ENCODE measurements at places on chromosomes 7 and 10.

DNA sequence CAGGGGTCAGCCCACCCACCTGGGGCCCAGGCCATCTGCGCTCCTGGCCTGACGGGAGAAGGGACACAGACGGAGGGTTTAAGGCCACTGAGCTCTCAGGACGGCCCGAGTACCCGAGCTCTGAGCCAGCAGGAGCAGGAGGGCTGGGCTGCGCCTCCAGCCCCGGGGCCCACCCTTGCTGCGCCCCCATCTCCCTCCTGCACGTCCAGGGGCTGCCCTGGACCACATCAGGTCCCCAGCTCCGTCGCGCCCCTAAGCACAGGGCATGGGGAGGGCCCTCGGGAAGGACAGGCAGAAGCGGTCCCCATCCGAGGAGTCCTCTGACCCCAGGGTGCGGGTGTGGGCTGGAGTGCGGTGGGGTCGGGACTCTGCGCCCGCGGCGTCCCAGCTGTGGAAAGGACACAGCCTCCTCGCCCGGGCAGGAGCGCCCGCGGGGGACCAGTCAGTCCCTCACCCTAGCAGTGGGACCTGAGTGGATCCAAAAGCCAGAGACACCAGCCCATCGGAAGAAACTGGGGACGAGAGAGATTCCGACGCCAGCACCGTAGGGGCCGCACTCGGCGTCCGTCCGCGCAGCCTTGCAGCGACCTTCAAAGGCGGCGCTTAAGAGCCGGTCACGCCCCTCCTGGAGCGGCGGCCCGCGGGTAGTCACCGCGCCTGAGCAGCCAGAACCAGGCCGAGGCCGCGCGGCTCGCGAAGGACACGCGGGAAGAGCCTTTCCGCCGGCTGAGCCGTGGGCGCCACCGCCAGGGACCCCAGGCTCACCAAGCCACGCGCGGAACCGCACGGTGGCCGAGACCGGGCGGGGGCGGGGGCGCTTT lies 15.9 kb downstream of the CAMK2B start:
- peaks cover 9% of the 10 kb centered on the region for H3K27me3 ChIP-seq
- no peaks in the 10 kb centered on the region for H3K36me3 ChIP-seq
- H3K4me1 ChIP-seq: peaks cover 8% of the 10 kb centered on the region
- peak; percentile 53 for DNase-seq

DNA sequence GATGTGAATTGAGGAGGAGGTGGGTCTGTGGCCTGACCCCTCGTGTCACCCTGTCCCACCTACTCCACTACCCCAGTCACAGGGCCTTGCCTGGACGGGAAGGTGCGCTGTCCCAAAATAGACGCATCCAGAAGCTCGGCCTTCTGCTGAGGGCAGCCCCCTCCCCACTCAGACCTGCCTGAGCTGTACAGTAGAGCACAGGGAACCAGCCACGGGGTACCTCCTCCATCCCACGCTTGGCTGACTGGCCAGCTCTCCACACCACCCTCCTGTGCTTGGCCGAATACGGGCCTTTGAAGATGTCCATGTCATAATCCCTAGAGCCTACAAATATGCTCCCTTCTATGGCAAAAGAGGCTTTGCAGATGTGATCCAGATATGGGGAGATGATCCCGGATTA lies 88.3 kb downstream of the CHST15 start:
- no peaks in the 10 kb centered on the region for H3K27me3 ChIP-seq
- no peak for DNase-seq
- no peak overlapping the region for H3K27ac ChIP-seq
- H3K36me3 ChIP-seq: peaks cover 36% of the 10 kb centered on the region
- H3K4me3 ChIP-seq: no peak overlapping the region

DNA sequence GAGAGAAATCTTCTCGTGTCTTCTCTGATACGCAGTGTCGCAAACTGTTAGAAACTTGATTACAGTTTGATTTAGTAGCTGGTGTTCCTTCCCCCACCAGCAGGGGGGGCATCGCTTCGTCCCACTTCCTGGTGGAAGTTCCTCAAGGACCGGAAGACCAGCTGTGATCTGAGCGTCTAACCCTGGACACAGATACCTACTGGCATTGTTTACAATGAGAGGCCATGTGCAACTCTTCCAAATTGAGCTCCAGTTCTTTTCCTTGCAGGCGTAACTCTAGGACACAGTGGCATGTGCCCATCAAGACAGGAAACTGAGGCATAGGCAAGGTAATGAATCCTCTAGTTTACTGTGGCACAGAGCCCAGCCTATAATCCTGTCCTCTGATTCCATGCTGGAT lies 219.0 kb downstream of the CCDC3 start:
- H3K4me1 ChIP-seq: no peaks in the 10 kb centered on the region
- H3K27ac ChIP-seq: no peak overlapping the region
- H3K27me3 ChIP-seq: no peaks in the 10 kb centered on the region
- DNase-seq: no peak

DNA sequence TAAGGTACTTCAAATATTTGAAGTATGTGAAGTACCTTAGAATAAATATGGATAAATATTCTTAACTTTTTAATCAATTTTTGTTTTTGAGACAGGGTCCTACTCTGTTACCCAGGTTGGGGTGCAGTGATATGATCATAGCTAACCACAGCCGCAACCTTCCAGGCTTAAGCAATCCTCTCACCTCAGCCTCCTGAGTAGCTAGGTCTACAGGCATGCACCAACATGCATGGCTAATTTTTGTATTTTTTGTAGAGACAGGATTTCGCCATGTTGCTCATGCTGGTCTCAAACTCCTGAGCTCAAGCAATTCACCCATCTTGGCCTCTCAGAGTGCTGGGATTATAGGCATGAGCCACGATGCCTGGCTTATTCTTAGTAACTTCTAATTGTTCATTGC lies 119.4 kb upstream of the KAT6B start:
- H3K4me1 ChIP-seq: no peaks in the 10 kb centered on the region
- no peaks in the 10 kb centered on the region for H3K36me3 ChIP-seq
- H3K27ac ChIP-seq: no peak overlapping the region
- H3K4me3 ChIP-seq: no peak overlapping the region
- no peak for DNase-seq
- H3K27me3 ChIP-seq: no peaks in the 10 kb centered on the region

- no peak for DNase-seq
- H3K4me3 ChIP-seq: no peak overlapping the region
- H3K4me1 ChIP-seq: no peaks in the 10 kb centered on the region
- no peaks in the 10 kb centered on the region for H3K36me3 ChIP-seq
Observed at GRCh38 chr7:135913404-135913803, 63.8 kb downstream of the MTPN start.

- DNase-seq: no peak
- H3K36me3 ChIP-seq: no peaks in the 10 kb centered on the region
- H3K27ac ChIP-seq: no peak overlapping the region
- no peak overlapping the region for H3K4me3 ChIP-seq
- H3K27me3 ChIP-seq: no peaks in the 10 kb centered on the region
- H3K4me1 ChIP-seq: peaks cover 12% of the 10 kb centered on the region
Observed at GRCh38 chr10:5550250-5550545, 25.4 kb downstream of the CALML3 start.

DNA sequence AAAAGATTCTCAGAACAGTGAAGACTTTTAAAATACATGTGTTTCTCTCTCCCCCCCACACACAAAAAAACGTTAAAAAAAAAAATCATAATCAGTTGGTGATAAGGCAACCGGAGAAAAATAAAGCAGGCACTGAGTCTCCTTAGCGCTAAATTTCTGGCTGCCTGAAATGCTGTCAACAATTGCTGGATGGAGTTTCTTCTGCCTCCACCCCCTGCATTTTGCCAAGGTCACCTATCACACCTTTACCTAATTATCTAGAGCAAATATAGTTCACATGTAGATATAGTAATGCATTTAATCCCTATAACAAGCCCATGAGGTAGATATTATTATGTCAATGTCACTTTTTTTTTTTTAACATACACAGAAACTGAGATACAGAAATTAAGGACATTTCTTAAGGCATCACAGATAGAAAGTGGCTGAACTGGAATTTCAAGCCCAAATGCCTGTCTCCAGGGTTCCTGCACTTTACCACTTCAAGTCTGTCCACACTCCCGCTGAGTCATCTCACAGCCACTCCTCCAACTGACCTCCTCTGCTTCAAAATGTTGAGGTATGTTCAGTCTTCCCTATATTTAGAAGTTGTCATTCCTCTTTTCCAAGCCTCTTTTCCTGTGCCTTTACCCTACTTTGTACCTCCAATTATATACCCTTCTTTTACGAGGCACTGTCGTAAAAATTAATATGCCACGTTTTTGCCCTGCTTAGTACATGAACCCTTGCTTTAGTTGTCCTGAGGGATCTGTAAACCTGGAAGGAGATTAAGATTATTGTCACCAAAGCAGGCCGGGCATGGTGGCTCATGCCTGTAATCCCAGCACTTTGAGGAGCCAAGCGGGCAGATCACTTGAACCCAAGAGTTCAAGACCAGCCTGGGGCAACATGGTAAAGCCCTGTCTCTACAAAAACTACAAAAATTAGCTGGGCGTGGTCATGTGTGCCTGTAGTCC lies 72.8 kb upstream of the MPP7 start:
- DNase-seq: no peak
- H3K4me3 ChIP-seq: no peak overlapping the region
- H3K4me1 ChIP-seq: no peaks in the 10 kb centered on the region
- peaks cover 28% of the 10 kb centered on the region for H3K27me3 ChIP-seq

- H3K27ac ChIP-seq: no peak overlapping the region
- no peaks in the 10 kb centered on the region for H3K36me3 ChIP-seq
- no peaks in the 10 kb centered on the region for H3K4me1 ChIP-seq
- no peaks in the 10 kb centered on the region for H3K27me3 ChIP-seq
- DNase-seq: no peak
Observed at GRCh38 chr7:13028825-13029099, 341.3 kb downstream of the ARL4A start.

GRCh38 chr7:134474828-134475227 lies 15.9 kb upstream of the AKR1B1 start:
- H3K36me3 ChIP-seq: no peaks in the 10 kb centered on the region
- DNase-seq: no peak
- H3K4me1 ChIP-seq: peaks cover 4% of the 10 kb centered on the region
- H3K27ac ChIP-seq: no peak overlapping the region
- H3K27me3 ChIP-seq: no peaks in the 10 kb centered on the region
- H3K4me3 ChIP-seq: no peak overlapping the region

DNA sequence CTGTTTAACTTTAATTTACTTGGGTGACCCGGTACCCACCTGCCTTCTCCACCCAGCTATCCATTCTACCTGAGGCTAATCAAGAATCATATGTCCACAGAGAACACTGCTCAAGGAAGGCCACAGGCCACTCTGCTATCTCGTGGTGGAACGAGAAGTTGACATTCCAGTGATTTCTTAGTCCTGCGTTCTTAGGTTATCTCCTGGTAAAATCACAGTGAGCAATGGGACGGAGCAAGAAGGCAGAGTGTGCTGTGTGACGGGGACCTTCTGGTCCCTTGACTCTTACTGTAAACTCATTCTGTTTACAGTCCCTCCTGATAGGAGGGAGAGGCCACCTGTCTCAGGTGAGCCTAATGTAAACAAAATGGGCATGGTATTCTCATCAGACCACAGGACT lies 256.6 kb downstream of the TNS3 start:
- no peaks in the 10 kb centered on the region for H3K27me3 ChIP-seq
- H3K36me3 ChIP-seq: peaks cover 26% of the 10 kb centered on the region
- no peak overlapping the region for H3K4me3 ChIP-seq
- H3K4me1 ChIP-seq: no peaks in the 10 kb centered on the region

- H3K4me1 ChIP-seq: no peaks in the 10 kb centered on the region
- H3K36me3 ChIP-seq: no peaks in the 10 kb centered on the region
- no peak overlapping the region for H3K27ac ChIP-seq
- no peak for DNase-seq
- peaks cover 73% of the 10 kb centered on the region for H3K27me3 ChIP-seq
Observed at GRCh38 chr7:4820405-4820966, 41.3 kb downstream of the PAPOLB start.
